Activated CD4-positive, alpha-beta T cell treated with anti-CD3 and anti-CD28 coated beads, Interleukin-10, Interleukin-2, amounts not matched to agents 100 ng/mL and 50 ng/mL, durations not matched to agents 16 hours and 8 hours (primary cell): ENCODE measurements at places on chromosomes 12 and 14.
A peak's percentile ranks its signal among the peaks of the same experiment; 100 is the strongest.

DNA sequence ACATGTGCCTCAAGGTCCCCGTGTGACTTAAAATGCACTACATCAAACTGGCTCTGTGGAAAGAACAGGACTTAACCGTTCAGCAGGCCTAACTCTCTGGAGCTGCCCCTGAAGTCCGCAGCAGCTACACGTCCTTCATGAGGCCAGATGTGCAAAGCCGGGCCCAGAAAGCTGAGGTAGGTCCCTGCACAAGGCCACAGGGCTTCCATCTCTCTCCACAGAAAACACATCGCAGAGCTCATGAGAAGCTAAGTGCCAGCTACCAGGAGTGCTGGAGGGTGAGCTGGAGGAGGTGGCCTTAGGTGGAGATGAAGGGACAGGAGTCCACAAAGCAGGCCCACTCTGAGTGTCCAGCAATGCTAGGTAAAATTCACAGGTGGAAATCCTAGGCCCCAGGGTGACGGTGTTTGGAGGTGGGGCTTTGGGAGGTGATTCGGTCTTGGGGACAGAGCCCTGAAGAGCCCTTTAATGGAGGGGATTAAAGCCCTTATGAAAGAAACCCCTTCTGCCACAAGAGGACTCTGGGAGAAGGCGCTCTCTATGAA lies 52.4 kb downstream of the VCPKMT start:
- no peak for DNase-seq

DNA sequence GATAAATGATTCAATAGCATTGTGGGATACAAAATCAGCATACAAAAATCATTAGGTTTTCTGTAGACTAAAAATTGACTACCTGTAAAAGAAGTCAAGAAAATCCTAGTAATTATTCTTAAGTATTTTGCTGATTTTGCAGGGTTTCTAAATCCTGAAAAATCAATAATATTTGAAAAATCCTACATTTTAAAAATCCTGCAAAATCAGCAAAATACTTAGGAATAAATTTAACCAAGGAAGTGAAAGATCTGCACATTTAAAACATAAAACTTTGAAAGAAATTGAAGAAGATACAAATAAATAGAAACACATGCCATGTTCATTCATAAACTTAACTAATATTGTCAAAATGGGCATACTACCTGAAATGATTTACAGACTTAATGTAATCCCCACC lies 517.7 kb downstream of the RERGL start:
- no peak for DNase-seq

DNA sequence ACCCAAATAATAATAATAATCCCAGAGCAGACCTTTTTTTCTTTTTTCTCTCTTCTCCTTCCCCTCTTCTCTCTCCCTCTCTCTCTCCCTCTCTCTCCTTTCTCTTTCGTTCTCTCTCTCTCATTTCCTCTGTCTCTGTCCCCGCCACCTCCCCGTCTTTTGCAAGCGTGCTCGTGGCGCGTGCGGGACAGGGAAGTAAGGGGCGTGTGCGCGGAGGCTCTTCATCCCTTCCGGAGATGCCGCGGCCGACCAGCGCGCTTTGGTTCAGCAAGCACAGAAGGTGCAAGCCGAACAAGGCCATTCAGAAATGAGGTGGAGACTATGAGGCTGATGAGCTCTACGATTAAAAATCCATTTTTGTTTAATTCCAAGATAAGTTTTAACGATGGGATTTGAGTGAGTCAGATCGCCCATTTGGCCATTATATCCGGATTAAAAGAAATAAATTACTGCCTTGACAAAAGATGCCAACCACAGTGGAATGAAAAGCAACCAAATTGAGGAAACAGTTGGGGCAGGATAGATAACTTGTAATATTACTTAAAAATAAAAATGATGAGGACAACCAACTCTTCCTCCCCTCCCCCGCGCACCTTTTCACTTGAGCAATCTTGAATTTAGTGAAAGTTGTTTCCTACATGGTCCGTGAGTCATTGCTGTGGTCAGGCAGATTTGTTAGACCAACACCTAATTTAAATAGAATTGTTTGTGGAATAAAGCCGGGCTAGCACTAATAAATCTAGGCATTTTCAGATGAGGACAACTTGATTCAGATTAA lies 1.2 kb upstream of the AMIGO2 start:
- DNase-seq = peak; percentile 75

- DNase-seq = no peak
These were observed 11.0 kb downstream of the DLGAP5 start for GRCh38 chr14:55180434-55180833.

DNA sequence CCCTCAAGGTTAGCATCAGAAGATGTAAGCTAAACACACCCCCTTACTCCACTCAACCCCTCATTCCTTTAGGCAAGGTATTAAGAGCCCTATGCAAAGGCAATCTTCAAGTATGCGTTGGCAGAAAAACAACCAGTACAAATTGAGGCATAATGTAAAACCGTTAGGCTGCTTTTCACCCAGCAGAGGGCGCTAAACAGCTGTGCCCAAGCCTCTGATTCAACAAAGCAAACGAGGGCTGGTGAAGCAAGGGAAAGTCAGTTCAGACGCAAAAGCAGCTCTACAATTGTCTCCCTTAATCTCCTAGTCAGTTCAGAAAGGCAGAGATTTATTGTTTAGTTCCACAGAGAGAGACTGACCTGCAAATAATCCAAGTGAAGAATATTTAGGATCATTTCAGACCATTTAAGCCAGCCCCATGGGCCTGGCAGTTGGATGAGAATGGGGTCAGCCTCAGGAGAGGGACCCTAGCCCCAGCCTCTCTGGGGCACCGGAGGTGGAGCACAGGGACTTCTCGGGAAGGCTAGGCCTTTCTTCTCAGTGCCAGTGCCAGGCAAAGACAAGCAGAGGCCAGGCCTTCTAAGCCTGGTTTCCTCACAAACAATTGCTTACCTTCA lies 23.5 kb downstream of the DCAF5 start:
- peak; percentile 83 for DNase-seq

DNA sequence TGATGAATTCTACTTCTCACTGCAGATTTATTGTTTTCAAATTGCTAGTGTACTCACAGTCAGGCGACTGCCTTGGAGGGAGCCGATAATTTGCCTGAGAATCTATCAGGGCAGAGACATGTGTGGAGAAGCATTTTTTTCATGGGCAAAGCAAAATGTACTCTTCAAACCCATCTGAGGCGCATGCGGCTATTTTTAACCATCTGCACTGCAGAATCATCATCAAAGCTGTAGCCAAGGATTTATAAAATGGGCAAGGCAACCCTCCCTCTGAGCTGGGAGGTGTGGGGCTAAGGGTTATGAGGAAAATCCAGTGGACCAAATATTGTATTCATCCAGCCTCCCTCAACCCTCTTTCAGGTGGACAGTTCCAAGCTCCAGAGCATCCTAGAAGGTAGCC lies 37.7 kb downstream of the BEST3 start:
- no peak for DNase-seq

GRCh38 chr12:110896559-110896958 lies 23.8 kb downstream of the MYL2 start:
- DNase-seq = no peak

- DNase-seq = no peak
These were observed 156.0 kb downstream of the LRIG3 start for GRCh38 chr12:58764100-58764953.

DNA sequence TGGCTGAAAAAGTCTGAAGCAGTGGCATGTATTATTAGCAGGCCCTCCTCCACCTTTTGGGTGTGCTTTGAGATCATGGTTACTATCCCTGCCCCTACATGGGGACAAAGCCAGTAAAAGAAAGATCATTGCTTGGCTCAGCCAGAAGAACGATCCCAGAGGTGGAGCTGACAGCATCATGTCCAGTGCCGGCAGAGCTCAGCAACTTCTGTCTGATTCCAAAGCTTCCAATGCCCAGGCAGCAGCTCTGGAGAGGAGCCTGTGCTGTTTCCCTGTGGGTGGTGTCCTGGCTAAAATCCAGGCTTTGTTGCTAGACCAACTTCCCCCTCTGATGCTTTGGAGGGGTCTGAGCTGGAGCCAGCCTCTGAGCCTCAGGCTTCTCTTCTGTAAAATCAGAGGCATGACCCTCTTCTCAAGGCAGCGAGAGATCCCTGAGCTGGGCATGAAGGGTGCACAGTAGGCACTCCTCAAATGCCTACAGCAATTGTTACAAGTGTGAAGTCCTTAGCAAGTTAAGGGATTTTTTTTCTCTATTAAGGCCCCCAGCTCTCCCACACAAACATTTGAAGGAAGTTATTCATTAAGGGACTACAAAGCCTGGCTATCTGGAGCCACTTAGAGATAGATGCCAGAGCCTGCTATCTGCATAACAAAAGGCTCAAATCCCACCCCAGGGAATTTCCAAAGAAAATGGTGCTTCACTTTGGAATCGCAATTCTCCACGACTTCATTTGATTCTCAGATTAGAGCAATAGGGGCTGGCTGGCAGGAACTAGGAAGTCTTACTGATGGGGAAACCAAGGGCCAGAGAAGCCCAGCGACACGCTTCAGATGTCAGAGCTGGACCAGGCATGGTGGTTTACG lies 10.9 kb upstream of the GSC start:
- DNase-seq = no peak

- no peak for DNase-seq
These were observed 234.4 kb downstream of the SEC23A start for GRCh38 chr14:38868399-38869290.

DNA sequence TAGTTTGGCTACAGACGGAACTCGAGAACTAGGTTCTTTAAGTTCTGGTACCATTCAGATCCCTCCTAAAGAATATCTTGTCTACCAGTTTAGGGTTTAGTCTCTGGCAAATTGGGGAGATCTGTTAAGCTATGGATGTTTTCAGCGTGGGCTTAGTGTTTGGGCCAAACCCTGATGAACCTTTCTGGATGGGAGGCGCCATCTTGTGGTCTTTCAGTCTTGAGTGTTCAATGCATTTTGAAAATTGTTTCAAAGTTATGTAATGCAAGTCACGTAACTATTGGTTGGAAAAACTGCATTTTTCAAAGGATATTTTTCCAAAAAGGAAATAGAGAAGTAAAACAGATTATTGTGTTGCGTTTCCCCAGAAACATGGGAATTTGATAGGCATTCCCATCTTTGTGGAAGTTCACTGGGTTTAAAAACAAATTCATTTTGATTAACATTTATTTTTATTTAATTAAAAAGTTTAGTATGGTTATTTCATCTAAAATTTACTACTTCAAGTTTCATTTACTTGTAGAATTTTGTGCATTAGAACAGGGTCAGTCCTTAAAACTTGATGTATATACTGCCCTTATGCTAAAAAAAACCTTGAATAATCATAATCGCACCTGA lies 169.0 kb downstream of the PRIMA1 start:
- DNase-seq = peak; percentile 29

DNA sequence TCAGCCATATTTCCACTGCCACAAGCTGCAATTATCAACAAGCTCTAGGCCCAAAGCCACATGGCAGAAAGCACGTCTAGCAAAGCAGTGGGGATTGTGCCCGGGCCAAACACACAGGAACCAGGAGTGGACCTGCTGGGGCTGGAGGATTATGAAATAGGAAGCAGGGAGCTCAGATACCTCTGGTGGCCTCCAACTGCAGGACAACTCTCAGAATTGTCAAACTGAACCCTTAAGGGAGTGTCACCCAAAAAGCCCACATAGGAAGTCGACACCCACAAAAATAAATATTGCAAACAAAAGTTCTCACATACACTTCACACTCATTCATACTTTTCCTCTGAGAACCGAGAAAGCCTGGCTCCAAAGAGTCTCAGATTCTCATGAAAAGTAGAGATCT lies 26.1 kb downstream of the KCTD10 start:
- no peak for DNase-seq

- DNase-seq = no peak
These were observed 8.8 kb upstream of the SMARCC2 start for GRCh38 chr12:56197921-56198635.

GRCh38 chr12:92844151-92844763 lies 84.8 kb downstream of the EEA1 start:
- DNase-seq = no peak

DNA sequence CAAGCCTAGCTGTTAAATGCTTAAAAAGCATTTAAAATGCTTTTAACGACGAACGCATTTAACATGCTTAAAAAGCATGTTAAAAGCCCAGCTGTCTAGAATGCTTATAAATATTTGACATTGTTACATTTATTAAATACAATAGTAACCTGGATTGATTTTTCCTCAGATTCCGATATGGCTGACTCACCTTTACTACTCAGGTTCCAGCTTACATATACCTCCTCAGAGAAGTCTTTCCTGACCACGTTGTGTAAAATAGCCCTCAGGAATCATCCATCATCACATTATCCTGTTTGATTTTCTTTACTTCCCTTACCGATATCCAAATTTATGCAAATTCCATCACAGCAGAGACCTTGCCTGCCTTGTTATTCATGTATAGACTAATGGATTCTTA lies 51.4 kb downstream of the SLC41A2 start:
- DNase-seq = no peak

DNA sequence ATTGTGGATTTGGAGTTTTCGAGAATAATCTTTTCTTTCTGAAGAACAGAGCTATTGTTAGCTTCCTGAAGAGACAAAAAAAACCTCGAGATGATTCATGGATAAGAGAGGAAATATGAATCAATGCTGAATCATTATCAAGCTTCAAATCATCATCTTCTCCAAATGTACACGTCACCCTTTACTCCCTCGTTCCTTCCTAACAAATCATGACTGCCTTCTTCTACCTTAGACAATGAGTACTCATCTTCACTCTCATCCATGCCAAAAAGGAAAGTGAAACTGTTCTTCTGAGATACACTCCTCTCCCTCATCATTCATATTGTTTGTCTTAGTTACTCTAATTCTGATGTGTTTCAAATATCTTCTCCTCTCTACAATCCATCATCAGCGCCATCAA lies 1115.8 kb upstream of the ATXN7L3B start:
- DNase-seq = peak; percentile 2

GRCh38 chr14:45757655-45758054 lies 504.7 kb upstream of the MIS18BP1 start:
- DNase-seq = no peak

GRCh38 chr12:77847060-77847541 lies 16.4 kb downstream of the NAV3 start:
- DNase-seq = peak; percentile 2

- DNase-seq = no peak
These were observed 82.3 kb downstream of the DENND5B start for GRCh38 chr12:31508436-31509150.

- no peak for DNase-seq
These were observed 1095.1 kb downstream of the GALC start for GRCh38 chr14:86897704-86898513.

DNA sequence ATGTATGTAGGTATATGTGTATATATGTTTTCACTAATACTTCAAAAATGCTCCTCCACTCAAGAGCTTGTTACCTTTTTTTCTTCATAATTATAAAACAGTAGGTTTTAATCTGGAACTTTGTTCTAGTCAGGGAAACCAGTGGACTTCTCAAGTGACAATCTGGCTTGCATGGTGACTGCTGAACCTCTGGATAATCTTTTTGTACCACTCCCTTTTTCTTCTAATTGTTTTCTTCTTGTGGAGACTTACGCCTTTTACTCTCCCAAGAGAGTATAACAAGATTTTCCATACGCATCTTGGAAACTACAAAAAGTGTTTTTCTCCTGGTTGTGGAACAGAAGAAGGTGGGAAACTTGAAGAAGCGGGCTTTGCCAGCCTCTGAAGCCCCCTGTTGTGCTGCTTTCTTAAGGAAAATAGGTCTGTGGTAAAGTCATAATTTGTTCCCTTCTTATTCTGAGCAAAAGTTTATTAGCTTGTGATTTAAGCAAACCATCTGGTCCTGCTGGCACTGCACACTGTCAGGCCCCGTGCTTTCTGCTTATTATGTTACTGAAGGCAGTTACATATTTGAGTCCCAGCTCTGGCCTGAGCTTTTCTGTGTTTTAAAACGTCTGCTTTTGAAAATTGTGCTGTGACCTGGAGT lies 291.8 kb downstream of the ERC1 start:
- DNase-seq = no peak
